ENCODE measurements at places on chromosomes 4 and X.

DNA sequence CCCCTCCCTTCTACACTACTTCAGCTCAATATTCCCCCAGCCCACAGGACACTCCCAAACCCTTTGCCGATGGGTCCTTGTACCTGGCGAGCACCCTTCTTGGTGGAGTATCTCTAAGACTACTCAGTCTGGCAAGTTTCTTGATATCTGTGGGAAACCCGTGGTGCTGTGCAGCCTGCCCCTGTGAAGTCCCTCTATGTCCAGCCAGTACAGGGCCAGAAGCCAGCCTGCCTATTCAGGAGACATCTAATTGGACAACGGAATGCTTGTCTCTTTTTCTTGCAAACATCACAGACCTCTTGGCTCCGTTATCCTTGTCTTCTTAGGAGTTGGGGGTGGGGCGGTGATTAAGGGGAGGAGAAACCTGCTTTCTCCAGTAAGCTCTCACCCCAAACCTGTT is 3.7 kb upstream of the IGFBP7 start:
- DNase-seq = no peak

GRCh38 chr4:70715097-70715496 is 6.7 kb upstream of the RUFY3 start:
- DNase-seq = no peak

GRCh38 chrX:121298499-121298898 is 251.1 kb downstream of the GLUD2 start:
- DNase-seq = no peak

- no peak for DNase-seq
Measured at GRCh38 chr4:15144967-15145295, 142.7 kb downstream of the CPEB2 start.

- DNase-seq = peak; percentile 39
Measured at GRCh38 chrX:54921427-54922021, 900 bp downstream of the TRO start.

- DNase-seq = no peak
Measured at GRCh38 chr4:90543419-90544170, 416.4 kb downstream of the CCSER1 start.

DNA sequence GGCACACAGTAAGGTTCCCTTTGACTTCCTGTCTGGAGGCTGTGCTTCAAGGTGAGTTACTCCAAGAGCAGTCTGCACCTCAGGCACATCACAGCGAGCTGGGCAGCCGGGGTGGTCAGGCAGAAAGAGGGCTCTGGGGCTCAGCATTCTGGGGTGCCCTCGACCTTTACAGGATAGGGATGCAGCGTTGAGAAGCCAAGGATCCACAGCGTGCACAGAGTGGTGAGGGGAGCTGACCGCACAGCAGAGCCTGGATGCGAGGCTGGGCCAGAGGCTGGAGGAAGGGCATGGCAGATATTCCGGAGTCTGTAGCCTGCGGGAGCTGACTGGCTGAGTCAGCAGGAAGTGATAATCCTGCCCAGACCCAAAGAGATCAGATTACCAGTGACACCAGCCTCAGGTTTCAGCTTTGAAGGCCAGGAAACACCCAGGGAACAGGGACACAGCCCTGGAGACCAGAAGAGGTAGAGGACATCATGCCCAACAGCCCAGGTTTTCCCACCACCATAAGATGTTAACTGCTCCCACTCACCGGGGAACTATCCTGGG is 38.4 kb upstream of the PDLIM3 start:
- DNase-seq = no peak

DNA sequence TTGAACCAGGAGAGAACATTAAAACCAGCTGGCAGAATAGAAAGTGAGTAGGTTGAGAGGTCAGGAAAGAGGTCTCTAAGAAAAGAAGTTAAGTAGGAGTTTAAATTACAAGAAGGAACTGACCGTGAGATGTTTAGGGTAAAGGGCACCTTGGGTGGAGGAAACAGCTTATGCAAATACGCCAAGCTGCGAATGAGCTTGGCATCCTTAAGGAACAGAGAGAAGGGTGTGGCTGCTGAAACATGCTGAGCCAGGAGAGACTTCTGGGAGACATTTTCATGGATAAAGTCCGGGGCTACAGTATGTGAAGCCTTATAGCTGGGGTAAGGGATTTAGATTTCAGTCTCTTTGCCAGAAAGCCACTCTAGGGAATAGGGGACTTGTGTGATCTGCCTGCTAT is 249.1 kb downstream of the KCNIP4 start:
- no peak for DNase-seq

DNA sequence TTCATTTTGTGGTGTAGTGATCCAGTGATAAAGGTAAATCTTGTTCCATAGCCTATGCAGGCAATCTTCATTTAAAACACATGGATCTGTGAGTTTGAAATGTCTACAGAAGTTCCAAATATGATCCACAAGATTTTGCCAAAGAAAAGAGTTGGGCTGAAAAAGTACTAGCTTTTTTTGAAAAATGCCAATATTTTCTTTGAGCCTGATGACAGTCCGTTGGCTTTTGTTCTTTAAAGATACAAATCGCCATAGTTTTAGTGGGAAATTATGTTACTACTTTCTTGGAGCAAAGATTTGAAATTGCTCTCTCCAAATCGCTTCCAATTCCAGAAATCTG is 71.5 kb downstream of the HPGD start:
- DNase-seq = no peak

DNA sequence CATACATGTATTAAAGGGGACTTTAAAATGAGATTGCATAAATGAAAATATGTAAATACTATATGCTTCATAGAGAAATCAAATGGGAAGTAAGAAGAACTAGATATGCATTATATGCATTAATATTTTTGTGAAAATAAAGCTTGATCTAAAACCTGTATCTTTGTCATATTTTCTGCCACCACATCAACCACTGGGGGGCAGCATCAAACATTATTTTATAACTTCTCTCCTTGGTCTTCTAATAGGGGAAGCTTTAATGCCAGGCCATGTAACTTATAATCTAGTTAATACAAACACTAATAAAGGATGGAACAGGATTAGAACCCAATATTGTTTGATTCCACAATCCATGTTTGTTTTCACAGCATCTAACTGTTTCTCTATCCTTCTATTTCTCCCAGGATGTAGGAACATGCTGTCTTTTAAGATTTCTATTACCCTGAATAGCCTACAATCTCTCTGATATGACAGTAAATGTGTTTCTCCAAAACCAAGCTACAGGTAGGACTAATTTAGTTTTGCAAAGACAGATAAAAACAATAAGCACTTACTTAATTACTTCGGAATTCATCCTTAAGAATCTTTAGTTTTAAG is 10.0 kb downstream of the QRFPR start:
- peak; percentile 19 for DNase-seq

- DNase-seq = no peak
Measured at GRCh38 chrX:153876112-153876491, 9.9 kb downstream of the L1CAM start.

- DNase-seq = peak; percentile 16
Measured at GRCh38 chrX:151396042-151396824, 773 bp upstream of the VMA21 start.

DNA sequence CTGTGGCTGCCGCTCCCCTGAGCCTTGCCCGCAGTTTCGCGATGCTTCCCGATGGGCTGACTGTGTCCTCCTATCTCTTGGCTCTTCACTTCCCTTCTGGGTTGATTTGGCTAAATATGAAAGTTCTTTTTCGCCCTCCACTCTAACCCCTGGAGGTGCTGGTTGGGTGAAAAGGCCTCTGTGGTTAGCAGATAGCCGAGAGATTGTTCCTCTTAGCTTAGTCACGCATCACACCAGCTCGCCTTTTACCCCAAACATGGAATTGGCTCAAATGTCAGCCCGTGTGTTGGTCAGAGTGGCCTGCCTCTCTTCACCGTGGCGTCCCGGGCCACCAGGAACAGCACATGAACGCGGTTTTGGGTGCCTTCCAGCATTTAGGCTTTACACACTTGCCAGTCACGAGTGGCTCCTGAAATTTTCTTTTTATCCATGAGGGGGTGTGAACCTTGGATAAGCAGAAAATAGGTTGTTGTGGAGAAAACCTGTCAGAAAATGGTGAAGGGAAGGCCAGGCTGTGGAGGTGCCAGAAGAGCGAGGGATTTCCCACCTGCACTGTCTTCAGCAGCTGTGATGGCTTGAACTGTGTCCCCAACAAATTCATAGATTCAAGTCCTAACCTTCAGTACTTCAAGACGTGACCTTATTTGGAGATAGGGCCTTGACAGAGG is 8.9 kb downstream of the CLCN4 start:
- DNase-seq = no peak

DNA sequence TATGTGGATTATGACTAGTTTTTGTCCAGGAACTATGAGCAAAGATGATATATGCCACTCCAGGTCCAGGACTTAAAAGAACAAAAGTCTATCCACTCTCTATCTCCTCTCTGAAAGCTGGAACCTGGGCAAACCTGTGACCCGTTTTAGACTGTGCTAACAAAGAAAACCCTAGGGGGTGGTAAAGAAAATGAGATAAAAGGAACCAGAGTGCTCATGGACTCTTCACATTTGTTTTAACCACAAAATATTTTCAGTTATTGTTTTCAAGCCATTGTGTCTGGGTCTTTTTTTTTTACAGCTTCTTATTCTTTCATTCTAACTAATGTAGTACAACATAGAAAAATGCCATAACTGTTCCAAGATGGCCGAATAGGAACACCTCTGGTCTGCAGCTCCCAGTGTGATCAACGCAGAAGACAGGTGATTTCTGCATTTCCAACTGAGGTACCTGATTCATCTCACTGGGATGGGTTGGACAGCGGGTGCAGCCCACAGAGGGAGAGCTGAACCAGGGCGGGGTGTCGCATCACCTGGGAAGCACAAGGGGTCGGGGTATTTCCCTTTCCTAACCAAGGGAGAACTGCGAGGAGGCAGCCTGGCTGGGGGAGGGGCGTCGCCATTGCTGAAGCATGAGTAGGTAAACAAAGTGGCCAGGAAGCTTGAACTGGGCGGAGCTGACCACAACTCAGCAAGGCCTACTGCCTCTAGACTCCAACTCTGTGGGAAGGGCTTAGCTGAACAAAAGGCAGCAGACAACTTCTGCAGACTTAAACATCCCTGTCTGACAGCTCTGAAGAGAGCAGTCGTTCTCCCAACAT is 45.1 kb downstream of the CHM start:
- no peak for DNase-seq

DNA sequence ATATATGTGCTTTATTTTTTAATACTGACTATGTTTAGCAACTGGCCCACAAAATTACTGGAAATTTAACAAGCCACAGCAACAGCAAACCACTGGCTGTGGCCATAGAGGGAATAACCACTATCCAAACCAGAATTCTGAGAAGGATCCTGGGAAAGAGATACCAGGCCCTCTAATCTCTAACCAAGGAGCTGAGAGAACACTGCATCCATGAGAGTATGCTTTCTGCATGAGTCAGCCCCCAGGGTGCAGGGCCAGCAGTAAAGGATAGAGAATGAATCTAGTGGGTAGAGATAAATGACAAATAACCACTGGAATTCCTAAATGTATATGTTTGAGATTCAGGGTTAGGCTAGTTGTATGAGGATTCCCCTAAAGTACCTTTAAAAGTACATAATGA is 221.8 kb downstream of the KIT start:
- DNase-seq = no peak

DNA sequence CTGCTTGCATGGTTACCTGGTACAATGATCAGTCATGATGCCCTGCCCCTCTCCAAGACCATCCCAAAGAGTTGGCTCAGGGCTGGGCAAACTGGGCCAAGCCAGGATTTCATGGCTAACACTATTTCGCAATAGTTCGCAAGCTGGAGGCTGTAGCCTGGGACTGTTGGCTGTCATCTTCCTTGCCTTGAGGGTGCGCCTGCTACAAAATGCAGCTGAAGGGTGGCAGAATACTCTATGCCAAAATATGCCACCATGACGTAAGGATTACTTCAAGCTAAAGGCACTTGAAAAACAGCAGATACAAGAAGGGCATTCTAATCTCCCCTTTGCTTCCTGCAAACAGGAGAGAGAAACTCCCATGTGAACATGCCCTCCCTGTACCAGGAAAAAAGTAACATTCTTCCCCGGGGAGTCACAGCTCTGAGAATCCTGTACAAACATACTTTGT is 21.0 kb downstream of the SAT1 start:
- DNase-seq = no peak

DNA sequence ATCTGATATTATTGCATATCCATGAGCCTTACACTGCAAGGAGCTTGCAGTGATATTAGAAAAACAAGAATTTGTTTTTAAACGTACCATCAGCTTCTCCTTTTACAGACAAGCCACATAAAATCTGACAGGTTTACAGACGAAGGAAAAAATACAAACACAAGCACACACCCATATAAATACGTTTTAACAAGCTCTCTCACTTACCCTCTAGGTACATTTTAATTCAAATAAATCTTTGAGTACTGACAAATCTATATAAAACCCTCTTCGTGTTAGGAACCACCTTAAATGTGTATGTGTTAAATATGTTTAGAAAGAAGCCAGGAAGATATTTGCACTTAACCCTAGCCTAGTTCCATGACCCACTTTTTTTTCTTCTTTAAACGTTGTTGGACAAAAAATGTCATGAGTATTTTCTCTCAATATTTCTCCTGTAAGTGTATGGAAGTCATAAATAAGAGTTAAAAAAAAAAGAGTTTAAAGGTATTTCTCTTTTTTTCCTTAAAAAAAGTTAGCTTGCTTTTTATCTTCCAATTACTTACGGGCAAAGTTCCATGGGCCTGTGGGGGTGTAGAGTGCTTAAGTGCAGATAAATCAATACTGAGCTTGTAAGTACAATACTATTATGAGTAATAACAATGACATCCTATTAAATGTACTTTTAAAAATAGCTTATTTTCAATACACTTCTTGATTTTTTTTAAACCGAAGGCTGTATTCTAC is 1.5 kb downstream of the ARAP2 start:
- DNase-seq = no peak

- no peak for DNase-seq
Measured at GRCh38 chr4:138871555-138871875, 144.1 kb upstream of the NOCT start.

- no peak for DNase-seq
Measured at GRCh38 chrX:118802857-118803256, 20.8 kb upstream of the ZCCHC12 start.

DNA sequence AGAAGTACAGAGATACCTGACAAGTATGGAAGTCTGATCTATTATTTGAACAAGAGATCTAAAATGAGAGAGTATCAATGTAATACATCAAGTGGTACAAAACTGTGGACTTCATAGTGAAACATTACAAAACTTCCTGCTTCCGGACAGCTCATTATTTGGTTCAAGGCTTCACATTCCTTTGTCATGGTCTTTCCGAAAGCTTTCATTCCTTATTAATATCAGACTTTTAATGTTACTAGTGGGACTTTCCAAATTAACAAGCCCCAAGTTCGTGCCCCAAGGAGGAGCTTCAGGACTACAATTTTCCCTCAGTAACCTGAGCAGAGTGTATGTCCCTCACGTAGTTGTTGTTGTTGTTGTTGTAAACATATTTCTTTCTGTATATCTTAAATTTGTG is 1.2 kb downstream of the CHIC2 start:
- DNase-seq = no peak

- DNase-seq = no peak
Measured at GRCh38 chrX:56784666-56785065, 55.6 kb downstream of the NBDY start.
